ENCODE measurements at places on chromosomes 7 and 10.
A peak's percentile ranks its signal among the peaks of the same experiment; 100 is the strongest.

- no peak for DNase-seq
These were observed 132.0 kb downstream of the PRKAG2 start for GRCh38 chr7:151744656-151745638.

GRCh38 chr7:101933688-101934121, 116.3 kb downstream of the CUX1 start:
- no peak for DNase-seq

GRCh38 chr7:43557831-43558495, 24.9 kb upstream of the STK17A start:
- no peak for DNase-seq

DNA sequence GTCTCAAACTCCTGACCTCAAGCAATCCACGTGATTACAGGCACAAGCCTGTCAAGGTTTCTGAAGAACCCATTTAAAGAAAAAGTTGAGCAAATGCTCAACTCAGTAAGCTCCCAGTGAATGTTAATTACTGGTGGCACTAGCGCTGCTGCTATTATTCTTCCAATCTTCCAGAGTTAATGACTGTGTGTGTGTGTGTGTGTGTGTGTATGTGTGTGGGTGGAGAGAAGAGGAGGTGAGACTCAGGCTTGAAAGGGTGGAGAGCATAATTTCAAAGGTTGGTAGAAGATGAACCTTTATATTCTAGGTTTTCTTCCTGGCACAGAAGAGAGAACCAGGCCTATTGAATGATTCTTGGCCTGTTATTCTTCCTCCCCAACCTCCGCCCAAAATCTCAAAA, 11.6 kb upstream of the NPVF start:
- DNase-seq: no peak

GRCh38 chr10:93947055-93947454, 46.7 kb upstream of the PLCE1 start:
- no peak for DNase-seq

- no peak for DNase-seq
These were observed 71.1 kb upstream of the ADGRA1 start for GRCh38 chr10:133016493-133017202.

DNA sequence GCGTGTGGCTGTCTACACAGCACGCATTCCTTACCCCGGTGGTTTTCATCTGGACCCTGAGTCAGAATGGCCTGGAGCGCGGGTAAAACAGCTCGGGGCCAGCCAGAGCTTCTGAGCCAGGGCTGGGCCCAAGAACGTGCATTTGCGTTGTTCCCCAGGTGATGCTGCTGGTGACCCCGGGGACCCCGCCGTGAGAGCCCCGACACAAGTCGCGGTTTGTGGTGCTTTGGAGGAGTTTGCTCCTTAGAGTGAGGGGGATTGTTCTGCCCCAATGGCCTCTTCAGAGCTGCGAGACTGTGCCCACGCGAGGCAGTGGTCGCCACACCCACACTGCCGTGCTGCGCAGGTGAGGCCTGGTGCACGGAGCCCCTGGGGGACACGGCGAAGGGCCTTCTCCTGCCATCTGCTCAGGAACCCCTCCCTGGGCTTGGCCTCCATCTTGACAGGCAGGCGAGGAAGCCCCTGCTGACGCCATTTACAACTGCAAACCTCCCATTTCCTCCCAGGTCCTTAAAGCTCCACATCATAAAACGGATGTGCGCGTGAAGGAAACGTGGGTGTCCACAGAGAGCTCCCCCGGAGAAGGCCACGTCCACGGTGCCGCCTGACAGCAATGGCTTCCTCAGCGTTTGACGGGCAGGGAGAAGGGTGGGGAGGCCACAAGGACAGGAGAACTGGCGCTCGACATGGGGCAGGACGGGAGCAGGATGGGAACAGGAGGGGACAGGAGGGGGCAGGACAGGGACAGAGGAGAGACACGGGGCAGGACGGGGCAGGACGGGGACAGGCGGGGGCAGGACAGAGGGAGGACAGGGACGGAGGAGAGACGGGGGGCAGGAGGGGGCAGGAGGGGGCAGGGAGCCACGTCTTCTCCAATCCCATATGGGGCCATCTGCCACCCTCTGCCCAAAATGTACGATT, 477.2 kb downstream of the DNAJB6 start:
- no peak for DNase-seq

DNA sequence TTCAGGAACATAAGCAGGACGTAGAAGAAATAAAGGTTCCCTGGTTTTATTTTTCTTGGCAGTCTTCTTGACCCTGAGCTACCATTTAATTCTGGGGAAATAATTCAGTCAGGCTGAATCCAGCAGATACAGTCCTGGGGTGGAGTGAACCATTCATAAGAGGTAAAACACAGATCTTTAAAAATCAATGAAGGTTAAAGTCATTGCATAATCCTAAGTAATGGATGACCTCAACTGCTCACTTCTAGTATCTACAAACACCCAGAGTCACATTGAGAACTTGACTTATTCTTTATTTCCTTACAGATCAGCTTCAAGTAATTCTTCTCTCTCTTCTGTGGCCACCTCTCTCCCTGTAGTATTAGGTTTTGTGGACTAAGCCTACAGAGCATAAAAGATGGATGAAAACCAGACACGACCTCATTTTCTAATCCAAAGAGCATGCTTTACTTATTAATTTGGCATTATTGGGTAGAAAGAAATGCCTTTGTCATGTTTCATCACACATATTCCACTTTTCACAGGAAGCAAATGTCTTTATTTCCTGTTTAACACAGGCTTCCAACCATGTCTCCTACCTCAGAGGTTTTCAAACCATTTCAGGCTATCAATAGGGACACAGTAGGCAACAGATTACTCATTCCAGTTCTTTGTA, 182.3 kb upstream of the IMMP2L start:
- peak; percentile 72 for DNase-seq

DNA sequence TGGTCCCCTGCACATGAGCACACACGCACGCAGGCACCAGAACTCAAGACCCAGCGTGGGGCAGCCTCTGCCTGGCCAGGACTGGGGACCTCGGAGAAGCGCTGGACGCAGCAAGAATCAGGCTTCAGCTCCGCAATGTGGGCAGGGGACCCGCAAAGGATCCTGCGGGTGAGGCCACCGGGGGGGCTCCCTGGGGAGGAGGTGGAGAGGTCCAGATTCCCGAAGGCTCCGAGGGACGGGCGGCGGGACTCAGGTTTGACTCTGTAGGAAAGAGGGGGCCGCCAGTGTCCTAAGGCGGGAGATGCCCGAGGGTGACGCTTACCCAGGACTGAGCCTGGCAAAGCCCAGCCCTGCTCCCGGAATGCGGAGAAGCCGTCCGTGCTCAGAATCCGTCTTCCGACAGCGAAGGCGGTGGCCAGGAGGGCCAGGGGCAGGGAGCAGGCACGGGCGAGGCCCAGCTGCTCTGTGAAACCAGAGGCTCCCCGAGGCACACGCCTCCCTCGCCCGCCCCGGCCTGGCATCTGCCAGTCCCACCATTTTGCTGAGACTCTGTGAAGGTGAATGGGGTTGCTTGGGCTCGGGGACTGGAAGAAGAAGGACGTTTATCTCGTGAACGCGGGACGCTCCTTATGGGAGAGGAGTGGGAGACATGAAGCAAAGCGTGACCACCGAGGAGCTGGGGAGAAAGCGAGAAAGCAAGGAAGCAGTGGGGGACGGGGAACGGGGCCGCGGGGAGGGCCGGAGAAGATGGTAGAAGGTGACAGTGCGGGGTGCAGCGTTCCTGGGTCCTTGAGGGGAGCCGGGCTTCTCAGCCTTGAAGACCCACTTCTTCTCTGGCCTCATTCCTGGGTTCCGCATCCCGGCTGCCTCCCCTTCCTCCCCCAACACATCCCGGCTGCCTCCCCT, 489.2 kb downstream of the PTPRN2 start:
- DNase-seq: no peak

DNA sequence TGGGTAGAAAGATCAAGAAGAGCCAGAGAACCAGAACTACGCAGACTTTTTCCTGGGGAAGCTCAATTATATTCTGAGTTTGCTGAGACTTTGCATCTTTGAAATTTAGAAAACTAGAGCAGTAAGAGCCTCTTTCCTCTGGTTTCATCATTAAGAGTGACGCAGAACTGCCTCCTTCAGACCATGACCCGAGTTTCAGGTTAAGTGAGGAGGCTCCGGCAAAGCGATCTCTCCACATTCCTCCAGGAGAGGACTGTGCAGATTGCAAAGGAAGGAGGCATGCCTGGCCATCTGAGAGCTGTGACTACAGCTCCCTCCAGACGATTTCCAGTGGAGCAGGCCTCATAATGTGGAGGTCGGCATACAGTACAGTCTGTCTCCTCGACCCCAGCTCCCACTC, 115.8 kb upstream of the LANCL2 start:
- DNase-seq: no peak

DNA sequence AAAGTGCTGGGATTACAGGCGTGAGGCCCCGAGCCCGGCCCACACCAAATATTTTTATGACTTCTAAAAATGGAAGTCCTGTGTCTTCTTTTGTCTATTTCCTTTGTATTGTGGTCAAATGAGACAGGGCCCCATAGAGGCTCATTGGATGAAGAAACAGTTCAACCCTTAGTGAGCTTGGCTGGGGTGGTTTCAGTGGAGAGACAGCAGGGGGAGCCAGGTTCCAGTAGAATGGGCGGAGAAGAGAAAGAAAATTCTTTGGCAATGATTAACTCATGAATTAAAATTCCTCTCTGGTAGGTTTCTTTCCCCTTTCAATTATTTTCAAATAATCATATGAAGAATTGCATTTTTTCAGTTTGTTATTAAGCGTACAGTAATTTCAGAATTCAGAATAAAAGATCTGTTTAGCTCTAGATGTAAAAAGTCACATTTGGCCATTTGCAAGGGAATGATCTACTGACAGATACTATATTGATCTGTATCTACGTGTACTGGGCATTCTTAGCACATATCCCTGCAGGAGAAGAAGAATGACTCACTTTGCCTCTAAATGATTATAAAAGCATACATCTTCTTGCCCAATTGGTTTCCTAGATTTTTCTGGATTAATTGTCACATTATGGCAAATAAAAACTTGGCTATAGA, 43.2 kb downstream of the PNLIPRP3 start:
- DNase-seq: no peak

DNA sequence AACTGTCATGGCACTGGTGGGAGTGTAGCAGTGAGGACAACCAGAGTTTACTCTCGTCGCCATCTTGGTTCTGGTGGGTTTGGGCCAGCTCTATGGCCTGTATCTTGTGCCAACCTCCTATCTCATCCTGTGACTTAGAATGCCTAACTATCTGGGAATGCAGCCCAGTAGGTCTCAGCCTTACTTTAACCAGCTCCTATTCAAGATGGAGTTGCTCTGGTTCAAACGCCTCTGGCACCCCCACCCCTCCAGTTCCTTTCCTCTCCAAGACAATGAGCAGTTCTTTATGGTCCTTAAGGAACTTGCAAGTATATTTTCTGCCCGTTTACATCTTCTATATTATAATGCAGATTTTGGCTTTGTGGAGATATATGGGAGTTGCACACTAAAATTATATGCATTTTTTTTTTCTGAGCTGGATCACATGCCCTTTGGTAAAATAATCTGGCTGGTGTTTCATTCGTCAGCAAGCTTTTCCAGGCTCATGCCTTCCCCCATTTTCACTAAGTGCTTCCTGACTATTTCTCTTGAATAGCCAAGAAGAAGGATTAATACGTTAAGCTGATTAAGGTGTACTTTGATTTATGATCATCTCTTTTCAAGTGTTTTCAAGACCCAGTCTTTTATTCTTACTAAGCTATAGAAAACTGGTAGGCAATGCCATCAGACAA, 11.2 kb upstream of the WIPF3 start:
- no peak for DNase-seq

DNA sequence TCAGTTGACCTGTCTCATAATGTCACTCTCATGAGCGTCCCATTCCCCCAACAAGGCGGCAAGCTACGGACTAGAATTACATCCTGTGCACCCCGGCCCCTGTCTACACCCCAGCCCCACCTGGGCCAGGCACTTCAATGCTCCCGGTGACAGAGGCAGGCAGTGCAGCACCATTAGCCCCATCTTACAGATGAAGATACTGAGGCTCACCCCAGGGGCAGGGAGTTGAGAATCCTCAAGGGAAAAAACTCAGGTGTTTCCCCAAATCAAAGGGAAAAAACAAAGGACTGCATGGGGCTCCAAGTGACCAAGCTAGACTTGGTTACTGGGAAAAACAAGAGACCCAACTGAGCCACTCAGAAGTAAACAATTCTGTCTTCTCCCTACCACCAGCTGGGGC, 4.5 kb downstream of the DLG5 start:
- no peak for DNase-seq

DNA sequence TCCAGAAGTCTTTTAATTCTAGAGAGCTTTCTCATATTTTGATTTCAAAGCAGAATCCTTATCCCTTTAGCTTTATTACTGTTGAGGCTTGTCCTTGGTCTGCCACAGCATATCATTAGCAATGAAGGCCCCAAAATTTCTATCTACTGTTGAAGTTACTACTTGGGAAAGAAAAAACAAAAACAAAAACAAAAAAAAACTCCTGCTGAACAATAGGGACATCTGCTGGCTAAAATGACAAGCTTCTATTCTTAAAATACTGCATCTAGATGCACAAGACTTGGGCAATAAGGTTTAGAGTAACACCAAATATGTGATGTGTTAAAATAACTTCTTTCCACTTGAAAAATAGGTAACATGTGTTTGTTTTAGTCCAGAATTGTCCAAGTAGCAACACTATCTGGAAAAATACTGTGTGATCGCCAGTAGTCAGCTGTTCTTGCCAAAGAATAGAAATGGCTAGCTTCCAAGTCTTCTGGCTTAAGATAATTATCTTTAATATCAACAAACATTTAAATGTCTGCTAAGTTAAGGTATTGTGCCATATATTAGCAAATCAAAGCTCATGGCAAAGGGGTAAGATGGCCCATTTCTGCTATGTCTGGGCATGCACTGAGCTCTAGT, 3.8 kb upstream of the DMTF1 start:
- peak; percentile 66 for DNase-seq

DNA sequence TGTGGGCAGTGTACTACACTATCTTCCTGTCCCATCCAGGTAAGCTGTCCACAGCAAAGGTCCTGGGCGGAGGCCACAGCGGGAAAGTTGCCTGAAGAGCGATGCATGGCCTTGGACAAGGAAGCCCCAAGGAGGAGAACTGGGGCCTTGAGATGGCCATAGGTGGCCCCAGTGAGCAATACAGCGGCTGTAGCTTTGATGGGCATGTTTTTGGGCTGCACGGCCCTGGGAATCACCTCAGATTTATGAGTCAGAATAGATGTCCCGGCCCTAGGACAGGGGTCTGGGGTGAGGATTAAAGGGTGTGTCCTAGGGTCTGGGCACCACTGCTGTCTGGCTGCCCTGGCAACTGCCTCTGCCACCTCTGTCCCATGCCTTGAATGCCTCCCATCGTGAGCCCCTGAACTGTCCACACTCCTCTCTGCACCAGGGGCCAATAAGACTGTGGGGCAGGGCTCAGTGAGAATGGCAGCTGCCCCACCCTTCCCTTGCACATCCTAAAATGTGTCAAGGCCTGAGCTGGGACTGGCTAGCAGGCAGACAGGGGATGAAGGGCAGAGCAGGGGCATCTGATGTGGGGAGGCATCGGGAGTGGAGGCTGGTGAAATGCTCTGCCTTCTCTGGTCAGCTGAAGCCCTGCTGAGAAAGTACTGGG, 9.4 kb upstream of the IRF5 start:
- no peak for DNase-seq

DNA sequence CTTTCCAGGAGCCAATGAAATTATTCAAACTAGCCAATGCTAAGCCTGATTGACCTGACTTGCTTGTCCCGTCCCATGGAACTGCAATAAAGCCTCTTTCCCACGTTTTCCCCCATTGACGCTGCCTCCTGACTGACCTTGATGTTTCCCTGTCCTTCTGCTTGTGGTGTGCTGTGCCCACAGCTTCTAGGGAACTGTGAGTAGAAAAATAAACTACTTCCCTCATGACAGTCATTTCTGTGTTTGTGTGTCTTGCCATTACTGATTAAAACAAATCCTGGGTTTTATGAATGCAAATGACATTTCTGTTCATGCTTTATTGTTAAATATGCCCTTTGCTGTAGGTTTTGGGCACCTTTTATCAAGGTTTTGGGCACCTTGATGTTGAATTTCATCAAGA, 91.3 kb upstream of the ABI1 start:
- no peak for DNase-seq
